ENCODE measurements at places on chromosomes 12 and 14.

DNA sequence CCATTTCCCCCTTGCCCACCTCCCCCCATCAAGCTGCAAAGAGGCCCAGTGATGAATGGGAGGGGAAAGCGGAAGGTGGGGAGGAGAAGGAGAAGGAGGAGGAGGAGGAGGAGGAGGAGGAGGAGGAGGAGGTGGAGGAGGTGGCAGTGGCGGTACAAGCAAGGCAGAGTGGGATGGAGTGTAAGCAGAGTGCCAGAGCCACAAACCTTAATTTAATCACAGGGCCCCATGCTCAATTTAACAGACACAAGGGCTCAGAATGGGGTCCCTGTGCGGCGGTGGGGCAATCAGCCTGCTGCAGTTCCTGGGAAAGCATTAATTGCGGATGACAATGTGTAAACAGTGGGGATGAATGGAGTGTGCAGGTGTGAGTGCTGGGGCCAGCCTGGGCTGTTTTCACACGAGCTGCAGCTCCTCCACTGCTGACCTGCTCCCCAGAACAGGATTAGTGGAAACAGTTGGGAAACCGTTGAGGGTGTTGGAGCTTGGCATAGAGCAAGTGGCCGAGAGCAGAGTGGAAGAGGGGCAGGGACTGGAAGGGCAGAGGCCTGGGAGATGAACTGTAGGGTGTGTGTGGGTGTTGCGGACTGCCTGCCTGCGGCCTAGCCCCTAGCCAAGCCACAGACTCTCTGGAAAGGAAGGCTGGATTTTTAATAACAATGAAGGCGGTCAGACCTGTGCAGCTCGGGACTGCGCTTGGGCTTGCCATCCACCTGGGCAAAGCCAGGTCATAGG, 36.4 kb upstream of the SMOC1 start:
- no peak for DNase-seq

DNA sequence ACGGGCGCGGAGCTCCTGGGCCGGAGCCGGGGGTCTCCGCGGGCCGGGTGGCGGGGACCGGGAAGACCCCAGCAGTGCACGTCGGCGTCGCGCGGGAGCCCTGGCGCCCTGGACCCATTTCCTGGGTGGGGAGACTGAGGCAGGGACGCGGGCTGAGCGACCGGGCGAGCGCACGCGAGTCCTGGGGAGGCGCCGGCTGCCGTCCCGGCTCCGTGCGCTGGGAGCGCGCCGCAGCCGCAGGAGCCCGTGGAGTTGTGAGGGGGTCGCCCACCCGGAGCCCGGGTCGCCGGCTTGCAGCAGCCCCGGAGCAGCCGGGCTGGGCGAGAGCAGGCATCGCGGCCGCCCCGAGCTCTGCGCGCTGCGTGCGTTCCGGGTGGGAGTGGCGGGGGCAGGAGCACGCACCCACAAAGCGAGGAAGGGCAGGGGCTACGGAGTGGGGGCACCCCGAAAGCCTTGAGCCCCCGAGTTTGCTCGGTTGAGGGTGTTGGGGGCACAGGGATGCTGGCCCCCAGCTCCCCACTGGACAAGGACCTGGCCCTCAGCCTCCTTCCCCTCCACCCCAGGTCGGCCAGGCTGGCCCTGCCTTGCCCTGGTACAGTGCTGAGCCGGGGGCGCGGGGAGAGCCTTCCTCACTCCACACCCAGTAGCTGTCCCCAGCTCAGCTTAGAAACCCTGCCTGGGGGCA, 620 bp downstream of the MMP17 start:
- DNase-seq = peak; percentile 45

GRCh38 chr12:1779783-1780182, 40.6 kb upstream of the LRTM2 start:
- DNase-seq = no peak

- DNase-seq = no peak
Observed at GRCh38 chr12:97292588-97292987, 170.0 kb upstream of the RMST start.

- DNase-seq = no peak
Observed at GRCh38 chr14:28776482-28777266, 10.1 kb downstream of the FOXG1 start.

GRCh38 chr12:53053218-53054111, 3.6 kb downstream of the TNS2 start:
- DNase-seq = peak; percentile 70

GRCh38 chr14:31480156-31480555, 7.7 kb downstream of the GPR33 start:
- DNase-seq = no peak

- DNase-seq = no peak
Observed at GRCh38 chr12:48810903-48811431, 7.3 kb upstream of the CACNB3 start.

- no peak for DNase-seq
Observed at GRCh38 chr12:3247629-3248161, 170.5 kb downstream of the TSPAN9 start.

GRCh38 chr12:60148831-60149230, 553.0 kb downstream of the SLC16A7 start:
- DNase-seq = no peak

GRCh38 chr12:89648211-89648930, 60.3 kb downstream of the ATP2B1 start:
- no peak for DNase-seq

- DNase-seq = no peak
Observed at GRCh38 chr12:132899033-132899432, 11.6 kb upstream of the CHFR start.

- no peak for DNase-seq
Observed at GRCh38 chr14:57712102-57712501, 153.8 kb downstream of the SLC35F4 start.

DNA sequence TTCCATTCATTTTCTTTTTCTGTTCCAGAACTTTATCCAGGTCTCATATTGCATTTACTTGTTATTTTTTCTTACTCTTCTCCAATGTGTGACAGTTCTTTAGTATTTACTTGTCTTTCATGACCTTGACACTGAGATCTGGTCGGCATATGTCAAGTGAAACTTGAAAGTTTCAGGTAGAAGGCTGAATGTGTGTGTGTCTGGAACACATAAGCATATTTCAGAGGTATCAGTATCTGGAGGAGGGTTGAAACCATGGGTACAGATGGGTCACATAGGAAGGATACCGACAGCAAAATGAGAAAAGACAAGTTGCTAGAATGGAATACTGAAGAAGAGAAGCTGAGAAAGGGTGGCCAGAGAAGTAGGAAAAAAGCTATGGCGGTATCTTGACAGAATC, 22.5 kb upstream of the PTGDR start:
- DNase-seq = no peak

- no peak for DNase-seq
Observed at GRCh38 chr12:4284306-4284705, 10.7 kb downstream of the CCND2 start.

GRCh38 chr12:123914726-123915333, 57.8 kb downstream of the CCDC92 start:
- no peak for DNase-seq

DNA sequence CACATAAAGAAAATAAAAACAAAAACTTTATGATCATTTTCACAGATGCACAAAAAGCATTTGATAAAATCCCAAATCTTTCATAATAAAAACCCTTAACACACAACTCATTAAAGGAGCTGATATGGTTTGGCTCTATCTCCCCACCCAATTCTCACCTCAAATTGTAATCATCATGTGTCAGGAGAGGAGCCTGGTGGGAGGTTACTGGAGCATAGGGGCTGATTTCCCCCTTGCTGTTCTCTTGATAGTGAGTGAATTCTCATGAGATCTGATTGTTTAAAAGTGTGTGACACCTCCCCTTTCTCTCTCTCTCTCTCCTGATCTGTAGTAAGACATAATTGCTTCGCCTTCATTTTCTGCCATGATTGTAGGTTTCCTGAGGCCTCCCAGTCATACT, 790.7 kb downstream of the C12orf50 start:
- DNase-seq = no peak

All from right lobe of liver (tissue), 6 donors.